Thoracic aorta (tissue), 2 donors: ENCODE measurements at places on chromosomes 12 and 14. TPM values are rescaled to one million over a fixed set of nuclear protein-coding genes. Genes with fewer than 3 reads are reported as not detected.

DNA sequence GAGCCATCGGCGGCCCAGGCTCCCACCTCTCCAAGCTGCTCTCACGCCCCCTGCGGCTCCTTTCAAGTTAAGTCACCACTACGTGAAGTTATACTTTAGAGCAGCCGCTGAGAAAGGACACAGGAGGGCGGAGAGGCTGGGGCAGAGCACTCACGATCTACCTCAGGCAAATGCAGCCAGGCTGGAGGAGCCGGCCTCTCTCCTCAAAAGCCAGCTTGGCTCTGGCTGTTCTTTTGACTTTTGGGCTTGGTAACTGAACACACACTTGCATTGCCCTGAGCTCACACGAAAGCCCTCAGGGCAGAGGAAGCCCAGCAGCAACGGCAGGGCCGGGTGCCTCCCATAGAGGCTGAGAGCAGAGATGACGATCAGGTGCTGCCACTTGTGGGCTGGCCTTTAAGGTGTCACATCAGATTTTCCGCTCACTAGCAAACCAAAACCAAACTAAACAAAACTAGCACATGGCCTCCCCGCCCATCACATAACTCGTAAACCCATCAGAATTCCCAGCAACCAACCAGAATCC, 75.2 kb downstream of the PITPNM2 start:
- no peak for DNase-seq

DNA sequence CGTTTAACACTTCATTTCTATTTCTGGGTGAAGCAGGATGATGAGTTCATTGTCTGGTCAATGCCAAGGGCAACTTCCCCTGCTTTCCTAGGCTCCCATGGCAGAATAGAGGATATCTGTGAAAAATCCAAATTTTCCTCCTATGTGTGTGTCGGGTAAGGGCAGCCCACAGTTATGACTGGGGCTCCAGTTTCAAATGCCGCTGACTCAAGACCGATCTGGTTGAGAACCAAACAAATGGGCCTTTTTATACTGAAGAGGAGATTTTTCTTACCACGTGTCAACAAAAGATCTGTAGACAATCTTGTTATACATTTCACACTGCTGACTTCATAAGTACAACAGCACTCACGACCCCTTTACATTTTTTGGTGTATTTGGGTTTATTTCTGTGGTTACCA, 120.8 kb downstream of the CHST11 start:
- DNase-seq, result no peak

DNA sequence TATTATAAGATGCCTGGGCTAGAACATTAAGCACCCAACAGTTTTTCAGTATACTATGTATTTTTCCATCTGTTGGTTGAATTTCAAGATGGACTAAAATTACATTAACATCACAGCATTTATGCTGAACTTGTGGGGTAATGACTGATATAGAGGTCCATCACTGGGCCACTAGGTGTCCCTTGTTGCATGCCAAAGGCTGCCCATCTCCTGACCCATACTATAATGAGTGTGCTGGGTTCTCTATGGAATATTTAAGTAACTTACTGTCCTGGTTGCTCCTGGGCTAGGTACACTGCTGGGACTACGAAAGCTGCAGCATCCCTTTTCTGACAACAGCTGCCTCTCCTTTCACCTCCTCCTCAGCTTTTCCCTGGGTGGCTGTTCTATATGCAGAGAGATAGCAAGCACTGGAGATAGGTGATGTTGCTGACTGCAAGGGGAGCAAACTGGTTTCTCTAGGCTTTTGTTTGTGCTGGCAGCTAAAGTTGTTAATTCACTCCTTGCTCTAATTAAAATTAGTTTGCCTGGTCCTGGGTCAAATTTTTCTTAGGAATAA, 138.6 kb upstream of the TRHDE start:
- DNase-seq, result no peak

GRCh38 chr14:101253948-101254347, 307.3 kb upstream of the DIO3 start:
- no peak for DNase-seq

DNA sequence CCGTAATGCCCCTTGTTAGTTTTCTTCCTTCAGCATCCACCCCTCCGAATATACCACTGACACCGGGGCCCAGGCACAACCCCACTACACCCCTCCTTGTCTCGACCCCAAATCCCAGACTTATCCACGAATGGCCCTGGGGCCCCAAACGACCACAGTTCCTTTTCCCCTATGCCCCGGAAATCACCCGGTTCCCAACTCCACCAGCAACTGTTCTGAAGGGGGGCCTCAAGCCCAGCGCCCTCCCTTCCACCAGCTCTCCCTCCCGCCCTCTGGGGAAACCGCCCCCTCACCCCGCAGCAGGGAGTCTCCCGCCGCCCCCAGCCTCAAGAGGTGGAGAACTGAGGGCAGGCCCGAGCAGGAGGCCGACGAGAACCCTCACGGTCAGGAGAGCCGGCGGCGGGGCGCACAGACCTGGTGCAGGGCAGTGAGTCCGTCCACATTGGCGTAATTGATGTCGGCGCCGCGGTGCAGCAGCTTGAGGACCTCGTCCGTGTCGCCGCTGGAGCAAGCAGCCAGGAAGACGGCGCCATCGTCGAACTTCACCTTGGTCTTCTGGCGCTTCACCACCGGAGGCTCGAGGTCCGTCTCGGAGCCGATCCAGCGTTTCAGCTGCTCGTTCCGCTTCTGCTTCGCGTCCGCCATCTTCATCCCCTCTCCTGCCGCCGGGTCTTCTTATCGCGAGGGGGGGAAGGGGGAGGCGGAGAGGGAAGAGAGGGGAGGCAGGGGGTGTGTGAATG, 446 bp downstream of the PPP1R12A start:
- no peak for DNase-seq

DNA sequence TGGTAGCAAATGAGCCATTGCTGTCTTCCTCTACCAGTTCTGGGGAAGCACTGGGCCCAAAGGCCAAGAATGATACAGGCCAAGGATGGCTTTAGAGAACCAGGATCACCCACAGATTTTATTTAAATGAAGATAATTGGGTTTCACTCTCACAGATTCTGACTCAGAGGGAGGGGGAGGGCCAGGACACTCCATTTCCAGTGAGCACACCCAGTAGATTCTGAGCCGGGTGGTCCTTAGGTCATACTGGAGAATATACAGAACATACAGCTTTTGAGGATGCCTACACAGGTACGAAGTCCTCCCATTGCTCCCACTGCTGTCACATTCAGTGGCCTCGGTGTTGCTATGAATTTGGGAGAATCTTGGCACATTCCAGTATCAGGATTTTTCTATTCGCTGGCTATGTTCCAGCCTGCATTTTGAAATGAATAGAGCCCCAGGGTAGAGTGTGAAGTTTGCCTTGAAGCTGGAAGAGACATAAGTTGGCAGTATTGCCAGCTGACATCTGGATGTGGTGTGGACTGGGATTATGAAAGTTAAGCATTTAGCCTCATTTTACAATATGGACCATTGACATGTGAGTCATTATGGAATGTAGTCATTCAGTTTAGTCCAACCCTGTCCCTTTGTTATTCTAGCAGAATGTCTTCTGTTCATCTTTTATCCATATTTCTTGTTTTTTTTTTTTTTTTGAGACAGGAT, 45.8 kb upstream of the POC1B start:
- no peak for DNase-seq

GRCh38 chr14:99264691-99265450, 7.1 kb downstream of the BCL11B start:
- no peak for DNase-seq

DNA sequence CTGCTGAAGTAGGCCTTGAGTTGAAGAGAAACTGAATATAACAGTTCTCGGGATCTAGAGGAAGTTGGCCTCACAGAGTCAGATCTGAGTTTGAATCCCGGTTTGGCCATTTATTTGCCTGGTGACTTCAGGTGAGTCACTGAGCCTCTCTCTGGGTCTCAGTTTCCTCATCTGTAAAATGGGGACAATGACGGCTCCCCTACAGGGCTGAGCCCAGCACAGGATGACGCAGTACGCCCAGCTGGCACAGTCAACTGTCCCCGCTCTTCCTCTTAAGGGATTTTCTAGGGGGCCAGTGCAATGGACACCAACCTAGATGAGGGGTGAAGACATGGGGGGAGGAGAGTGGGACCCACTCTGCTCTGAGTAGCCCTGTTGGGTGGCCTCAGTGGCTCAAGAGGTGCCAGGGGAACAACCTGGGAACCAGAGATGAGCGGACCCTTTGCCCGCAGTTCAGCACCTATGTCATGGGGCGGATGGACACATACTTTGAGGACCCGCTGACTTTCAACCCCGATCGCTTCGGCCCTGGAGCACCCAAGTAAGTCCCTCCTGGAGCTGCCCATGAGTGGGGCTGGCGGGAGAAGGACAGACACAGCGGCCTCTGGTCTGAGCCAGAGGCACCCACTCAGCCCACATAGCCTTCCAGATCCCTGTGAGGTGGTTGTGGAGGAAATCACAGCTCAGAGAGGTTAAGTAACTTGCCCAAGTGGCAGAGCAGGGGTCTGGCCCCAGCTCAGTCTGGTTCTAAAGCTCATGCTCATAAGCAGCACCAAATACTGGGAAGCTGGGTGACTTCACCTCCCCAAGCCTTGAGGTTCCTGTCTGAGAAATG, 41.1 kb downstream of the CYP46A1 start:
- no peak for DNase-seq

DNA sequence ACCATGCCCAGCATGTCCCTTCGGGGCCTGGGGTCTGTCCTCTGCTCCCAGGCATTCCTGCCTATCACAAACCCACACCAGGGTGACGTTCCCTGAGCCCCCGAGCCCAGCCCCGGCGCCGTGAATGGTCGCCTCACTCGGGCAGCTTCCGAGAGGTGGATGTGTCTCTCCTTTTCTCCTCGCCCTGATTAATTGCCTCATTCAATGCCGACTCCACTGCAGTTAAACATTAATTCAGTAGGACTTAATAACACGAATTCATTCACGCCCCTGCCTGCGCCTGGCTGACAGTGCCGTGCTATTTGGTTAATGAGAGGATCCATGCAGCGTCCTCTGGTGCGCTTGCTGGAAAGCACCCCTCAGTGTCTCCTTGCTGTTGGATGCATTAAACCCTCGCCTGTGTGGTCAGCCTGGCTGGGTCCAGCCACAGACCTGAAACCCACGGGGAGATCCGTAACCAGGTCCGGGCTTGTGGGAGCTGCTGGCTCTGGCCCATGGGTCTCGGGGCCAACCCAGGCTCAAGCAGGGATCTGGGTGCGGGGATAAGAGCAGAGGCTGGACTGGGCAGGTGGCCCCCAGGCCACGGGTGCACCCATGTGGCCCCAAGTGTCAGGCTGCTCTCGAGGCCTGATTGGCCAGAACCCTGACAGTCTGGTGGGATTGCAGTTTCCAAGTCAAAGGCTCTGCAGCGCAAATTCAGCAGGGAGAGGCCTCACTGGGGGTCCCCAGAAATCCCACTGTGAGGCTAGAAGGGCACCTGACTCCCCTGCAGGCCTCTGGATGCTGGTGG, 55.4 kb downstream of the FBRSL1 start:
- DNase-seq, result no peak

Gene NDRG2
- 139 TPM for total RNA-seq

Gene KCNA5
- total RNA-seq, result 58.8 TPM

Gene CPNE6
- 2.4 TPM for total RNA-seq

Gene TDRD9
- not detected for total RNA-seq

Gene MMP14
- total RNA-seq, result 182 TPM

Gene NEUROD4
- total RNA-seq, result not detected

Gene PLBD1
- 7.0 TPM for total RNA-seq
